Stimulated activated CD8-positive, alpha-beta memory T cell treated with anti-CD3 and anti-CD28 coated beads, Interleukin-4, amount 100 ng/mL, for 1 hour (primary cell): ENCODE measurements at places on chromosomes 3 and 15.

GRCh38 chr15:62394079-62394478, 229.0 kb upstream of the C2CD4B start:
- DNase-seq: no peak

- DNase-seq: no peak
Observed at GRCh38 chr3:33791477-33792166, 6.8 kb upstream of the PDCD6IP start.

- DNase-seq: no peak
Observed at GRCh38 chr3:144763878-144764454, 792.3 kb downstream of the DIPK2A start.

- no peak for DNase-seq
Observed at GRCh38 chr15:38702178-38702912, 137.7 kb upstream of the RASGRP1 start.

- no peak for DNase-seq
Observed at GRCh38 chr3:108099679-108100428, 9.0 kb upstream of the CD47 start.

DNA sequence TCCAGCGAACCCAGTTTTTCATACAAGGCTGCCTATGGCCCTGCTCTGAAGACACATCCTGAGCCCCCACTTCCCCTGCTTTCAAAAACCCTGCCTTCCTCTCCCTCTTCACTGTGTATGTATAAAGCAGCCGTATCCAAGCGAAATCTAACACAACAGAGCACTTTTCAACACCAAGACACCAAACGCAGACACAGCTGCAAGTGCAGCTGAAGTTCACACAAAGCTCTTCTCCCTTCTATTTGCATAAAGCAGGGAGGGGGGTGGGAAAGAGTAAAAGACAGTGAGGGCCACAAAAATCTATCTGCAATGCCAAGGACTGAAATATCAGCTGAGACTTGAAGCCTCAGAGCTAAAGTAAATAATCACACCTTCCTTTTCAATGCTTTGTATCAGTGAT, 35.1 kb upstream of the CSPG5 start:
- DNase-seq: no peak

DNA sequence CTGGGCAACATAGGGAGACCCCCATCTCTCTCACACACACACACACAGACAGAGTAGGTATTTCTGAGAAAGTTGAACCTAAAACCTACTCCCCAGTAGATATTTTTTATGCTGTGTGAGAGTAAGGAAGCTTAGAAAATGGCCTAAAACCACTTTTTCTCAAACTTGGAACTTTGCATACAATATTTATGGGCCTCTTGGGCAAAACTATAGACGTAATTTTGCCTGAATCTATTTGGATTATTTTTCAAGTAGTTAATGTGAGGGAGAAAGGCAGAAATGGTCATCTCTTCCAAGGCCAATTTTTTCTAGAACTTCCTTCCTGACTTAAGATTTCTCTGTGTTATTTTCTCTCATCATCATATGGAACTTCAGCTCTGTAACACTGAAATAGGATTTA, 81.7 kb downstream of the ZNF609 start:
- DNase-seq: no peak

DNA sequence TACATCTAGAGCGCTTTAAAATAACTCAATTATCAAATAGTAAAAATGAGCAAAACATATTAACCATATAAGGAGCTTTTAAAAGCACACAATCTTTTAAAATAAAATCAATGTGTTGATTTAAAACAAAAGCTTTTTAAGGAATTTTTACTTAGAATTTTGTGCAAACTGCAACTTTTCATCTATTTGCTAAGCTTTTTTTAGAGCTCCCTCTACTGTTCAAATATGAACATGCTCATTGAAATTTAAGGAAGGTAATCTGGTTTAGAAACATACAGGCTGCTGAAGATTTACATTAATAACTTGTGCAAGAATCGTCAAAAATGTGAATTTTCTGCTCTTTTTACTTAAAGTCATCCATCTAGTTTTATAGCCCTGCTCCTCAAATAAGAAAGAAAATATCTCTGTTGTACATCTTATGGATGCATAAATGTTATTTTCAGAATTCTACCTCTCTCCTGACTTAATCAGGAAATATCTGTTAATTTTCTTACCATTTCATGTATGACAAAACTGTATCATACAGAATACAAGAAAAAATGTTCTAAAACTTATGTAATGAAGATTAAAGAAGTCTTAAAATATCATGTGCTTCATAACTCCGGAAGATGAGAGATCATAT, 469.4 kb upstream of the ROBO2 start:
- DNase-seq: no peak

DNA sequence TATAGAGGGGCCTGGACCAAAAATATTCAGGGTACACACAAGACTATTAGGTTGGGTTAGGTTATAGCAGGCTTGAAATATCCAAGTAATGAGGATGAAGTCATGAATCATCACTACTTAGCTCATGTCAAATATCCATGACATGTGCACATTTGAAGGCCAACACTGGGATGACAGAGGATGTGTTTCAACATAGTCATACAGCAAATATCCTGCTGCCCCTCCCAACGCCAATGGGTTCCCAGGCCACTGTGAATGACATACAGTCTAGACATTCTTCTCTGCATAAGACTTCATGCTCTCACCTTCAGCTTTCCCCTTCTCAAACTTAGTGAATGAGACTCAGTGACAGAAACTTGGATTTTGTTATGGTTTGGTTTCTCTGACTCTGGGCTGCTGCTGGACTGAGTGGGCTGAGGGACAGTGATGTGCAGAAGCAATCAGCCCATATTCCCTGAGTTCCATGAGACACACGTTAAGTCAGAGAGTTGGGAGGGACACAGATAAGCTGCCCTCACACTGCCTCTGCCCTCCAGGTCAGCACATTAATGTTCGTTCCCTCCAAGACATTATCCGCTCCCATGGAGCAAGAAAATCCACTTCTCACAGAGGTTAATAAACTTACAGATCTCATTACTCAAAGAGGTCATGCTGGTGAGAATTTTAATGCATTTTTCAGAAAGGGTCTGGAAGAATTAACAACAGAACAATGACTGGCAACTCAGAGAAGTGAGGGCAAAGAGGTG, 15.4 kb downstream of the HOMER2 start:
- no peak for DNase-seq
